ENCODE measurements at places on chromosomes 2 and 18. TPM values are rescaled to one million over a fixed set of nuclear protein-coding genes. Genes with fewer than 3 reads are reported as not detected.

The SNORC gene
- 0.55 TPM for total RNA-seq

The CDH19 gene
- 11.3 TPM for total RNA-seq

The BBS5 gene
- total RNA-seq = 5.8 TPM

The NEU4 gene
- 415 TPM for total RNA-seq

The C2orf72 gene
- total RNA-seq = 8.1 TPM

The GPR35 gene
- 21.9 TPM for total RNA-seq

GRCh38 chr2:15932394-15933183 is 7.8 kb upstream of the MYCN start:
- H3K36me3 ChIP-seq = no peaks in the 10 kb centered on the region
- no peaks in the 10 kb centered on the region for H3K4me1 ChIP-seq
- H3K27ac ChIP-seq = no peak overlapping the region
- no peak overlapping the region for H3K4me3 ChIP-seq
- H3K27me3 ChIP-seq = peaks cover 5% of the 10 kb centered on the region
- no peak for DNase-seq

GRCh38 chr2:11344956-11345677 is 681 bp upstream of the ROCK2 start:
- peak overlapping the region; percentile 96 for H3K27ac ChIP-seq
- peak; percentile 51 for DNase-seq
- no peaks in the 10 kb centered on the region for H3K36me3 ChIP-seq

DNA sequence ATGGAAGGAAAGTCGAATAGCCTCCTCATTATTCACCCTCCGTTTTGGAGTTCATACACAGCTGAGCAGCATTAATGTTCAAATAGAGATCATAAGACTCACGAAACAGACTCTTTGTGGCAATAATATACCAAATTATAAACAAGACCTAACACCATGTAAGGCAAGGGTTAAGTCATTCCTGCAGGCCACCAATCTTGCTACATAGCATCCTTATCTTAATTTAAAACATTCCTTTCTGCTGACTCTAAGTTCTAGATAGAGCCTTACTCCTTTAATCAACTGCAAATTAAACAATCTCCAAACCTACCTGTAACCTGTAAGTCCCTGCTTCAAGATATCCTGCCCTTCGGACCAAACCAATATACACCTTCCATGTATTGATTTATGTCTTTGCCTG is 178.0 kb downstream of the PDE11A start:
- H3K4me3 ChIP-seq = no peak overlapping the region
- peak; percentile 27 for DNase-seq
- peak overlapping the region; percentile 28 for H3K27ac ChIP-seq
- no peaks in the 10 kb centered on the region for H3K27me3 ChIP-seq
- no peaks in the 10 kb centered on the region for H3K36me3 ChIP-seq

GRCh38 chr18:59276047-59276446 is 2.8 kb upstream of the RAX start:
- DNase-seq = no peak
- H3K4me3 ChIP-seq = no peak overlapping the region
- no peaks in the 10 kb centered on the region for H3K36me3 ChIP-seq
- H3K27me3 ChIP-seq = peaks cover 72% of the 10 kb centered on the region

DNA sequence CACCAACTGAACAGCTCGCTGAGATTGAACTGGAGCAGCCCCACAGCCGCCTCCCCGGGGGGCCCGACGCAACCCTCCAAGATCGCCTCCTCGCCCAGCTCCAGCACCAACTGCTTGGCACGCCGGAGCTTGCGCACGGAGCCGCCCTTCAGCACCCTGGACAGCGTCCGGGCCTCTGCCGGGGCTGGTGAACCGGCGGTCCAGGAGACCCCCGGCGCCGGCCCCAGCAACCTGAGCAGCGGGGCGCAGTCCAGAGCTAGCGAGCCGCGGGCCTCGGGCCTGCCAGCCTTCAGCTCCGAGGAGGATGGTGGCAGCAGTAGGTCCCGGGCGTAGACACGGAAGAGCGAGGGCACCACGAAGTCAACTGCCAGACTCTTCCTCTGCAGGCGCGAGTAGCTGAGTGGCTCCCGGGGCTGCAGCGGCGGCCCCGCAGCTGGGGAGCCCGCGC is 1.2 kb downstream of the ALK start:
- peak overlapping the region; percentile 40 for H3K4me3 ChIP-seq
- no peaks in the 10 kb centered on the region for H3K36me3 ChIP-seq
- H3K27ac ChIP-seq = no peak overlapping the region
- peaks cover 9% of the 10 kb centered on the region for H3K27me3 ChIP-seq
- peaks cover 28% of the 10 kb centered on the region for H3K4me1 ChIP-seq

- no peak overlapping the region for H3K27ac ChIP-seq
- H3K4me3 ChIP-seq = no peak overlapping the region
- H3K27me3 ChIP-seq = no peaks in the 10 kb centered on the region
- H3K4me1 ChIP-seq = no peaks in the 10 kb centered on the region
- no peak for DNase-seq
Measured at GRCh38 chr2:135409436-135409835, 121.6 kb downstream of the ZRANB3 start.

DNA sequence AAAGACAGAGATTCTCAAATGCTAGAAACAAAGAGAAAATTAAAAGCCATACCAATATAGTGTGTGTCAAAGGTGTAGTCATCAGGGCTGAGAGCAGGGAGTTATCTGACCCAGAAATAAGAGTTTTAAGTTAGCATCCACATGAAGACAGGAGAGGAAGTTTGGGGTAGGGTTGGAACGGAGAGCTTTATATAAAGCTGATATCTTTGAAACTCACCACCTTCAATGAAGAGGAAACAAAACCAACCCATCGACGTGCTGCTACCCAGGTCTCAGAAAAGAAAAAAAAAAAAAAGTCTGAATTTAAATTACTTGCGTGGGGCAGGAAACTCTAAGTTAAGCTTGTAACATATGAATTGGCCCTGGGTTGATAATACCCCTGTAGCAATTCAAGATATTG is 42.4 kb downstream of the ARL4C start:
- no peak for DNase-seq
- no peaks in the 10 kb centered on the region for H3K27me3 ChIP-seq
- no peaks in the 10 kb centered on the region for H3K36me3 ChIP-seq
- H3K4me3 ChIP-seq = no peak overlapping the region
- H3K4me1 ChIP-seq = peaks cover 19% of the 10 kb centered on the region

DNA sequence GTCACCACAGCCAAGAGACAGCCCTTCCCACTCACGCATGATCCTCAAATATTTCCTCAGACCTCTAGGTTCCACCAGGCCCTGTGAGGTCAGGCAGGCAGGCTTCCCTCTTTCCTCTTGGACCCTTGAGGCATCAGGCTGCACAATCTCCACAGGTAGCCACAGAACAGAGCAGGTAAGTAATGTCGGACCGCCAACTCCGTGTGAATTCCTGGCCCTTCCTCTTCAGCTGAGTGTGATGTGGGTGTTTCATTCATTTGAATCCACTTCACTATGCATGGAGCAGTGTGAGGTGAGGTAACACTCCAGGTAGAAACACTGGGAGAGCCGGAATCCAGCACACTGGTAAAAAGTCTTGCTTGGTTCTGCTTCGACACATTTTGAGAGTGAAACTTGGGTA is 44.0 kb downstream of the MRPL35 start:
- H3K27ac ChIP-seq = peak overlapping the region; percentile 61
- DNase-seq = no peak
- no peaks in the 10 kb centered on the region for H3K27me3 ChIP-seq
- no peak overlapping the region for H3K4me3 ChIP-seq
- peaks cover 34% of the 10 kb centered on the region for H3K4me1 ChIP-seq

DNA sequence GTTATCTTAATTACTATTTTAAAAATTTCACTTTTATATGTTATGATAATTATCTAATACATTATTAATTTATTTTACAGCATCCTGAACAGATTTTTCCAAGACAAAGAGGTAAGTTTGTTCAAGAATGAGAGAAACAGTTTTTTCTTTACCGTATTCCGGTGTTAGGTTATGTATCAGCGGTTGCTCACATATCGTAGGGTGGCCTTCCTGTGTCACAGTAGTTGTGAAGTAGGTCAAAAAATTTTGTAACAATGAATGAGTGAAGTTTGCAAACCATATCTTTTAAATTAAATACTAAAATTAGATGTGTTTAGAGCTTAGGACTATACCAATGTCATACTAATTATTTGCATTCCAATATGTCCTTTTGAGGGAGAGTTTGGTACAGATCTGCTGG is 33.5 kb downstream of the MRPS9 start:
- H3K27ac ChIP-seq = no peak overlapping the region
- no peaks in the 10 kb centered on the region for H3K4me1 ChIP-seq
- H3K4me3 ChIP-seq = no peak overlapping the region
- no peaks in the 10 kb centered on the region for H3K36me3 ChIP-seq

GRCh38 chr2:15797939-15798281 is 142.4 kb upstream of the MYCN start:
- no peaks in the 10 kb centered on the region for H3K4me1 ChIP-seq
- H3K4me3 ChIP-seq = no peak overlapping the region
- no peaks in the 10 kb centered on the region for H3K36me3 ChIP-seq
- peaks cover 20% of the 10 kb centered on the region for H3K27me3 ChIP-seq
- no peak for DNase-seq
- no peak overlapping the region for H3K27ac ChIP-seq

DNA sequence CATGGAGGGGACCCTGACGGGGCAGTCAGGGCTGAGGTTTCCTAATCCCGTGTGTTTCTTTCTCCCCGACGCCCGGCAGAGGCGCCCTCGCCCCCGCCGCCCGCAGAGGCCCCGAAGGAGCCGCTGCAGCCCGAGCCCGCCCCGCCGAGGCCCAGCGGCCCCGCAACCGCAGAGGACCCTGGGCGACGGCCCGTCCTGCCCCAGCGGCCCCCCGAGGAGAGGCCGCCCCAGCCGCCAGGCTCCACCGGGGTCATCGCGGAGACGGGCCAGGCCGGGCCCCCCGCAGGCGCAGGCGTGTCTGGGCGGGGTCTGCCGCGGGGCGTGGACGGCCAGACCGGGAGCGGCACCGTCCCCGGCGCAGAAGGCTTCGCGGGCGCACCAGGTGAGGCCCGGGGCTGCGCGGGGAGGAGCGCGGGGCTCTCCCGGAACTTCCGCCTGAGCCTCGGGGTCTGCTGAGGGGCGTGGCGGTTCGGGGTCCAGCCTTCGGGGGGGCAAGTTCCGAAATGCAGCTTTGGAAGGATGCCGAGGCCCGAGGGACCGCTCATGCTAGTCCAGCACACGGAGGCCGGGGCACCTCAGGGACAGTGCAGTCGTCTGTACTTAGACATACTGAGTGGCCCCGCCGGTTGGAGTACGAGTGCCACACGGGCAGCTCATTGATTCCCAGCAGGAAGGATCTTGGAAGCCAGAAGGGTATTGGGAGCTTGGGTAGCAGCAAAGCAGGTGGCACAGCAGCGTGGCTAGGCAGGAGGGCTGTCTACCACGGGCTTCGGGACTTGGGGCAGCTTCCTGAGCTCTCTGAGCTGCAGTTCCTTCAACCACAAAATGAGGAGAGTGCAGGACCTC is 60.1 kb downstream of the EMILIN2 start:
- peaks cover 33% of the 10 kb centered on the region for H3K36me3 ChIP-seq
- H3K4me1 ChIP-seq = peaks cover 14% of the 10 kb centered on the region
- peak overlapping the region; percentile 65 for H3K4me3 ChIP-seq
- peaks cover 21% of the 10 kb centered on the region for H3K27me3 ChIP-seq
- peak overlapping the region; percentile 76 for H3K27ac ChIP-seq
- DNase-seq = peak; percentile 77

- no peaks in the 10 kb centered on the region for H3K4me1 ChIP-seq
- no peaks in the 10 kb centered on the region for H3K36me3 ChIP-seq
- H3K27ac ChIP-seq = no peak overlapping the region
- no peaks in the 10 kb centered on the region for H3K27me3 ChIP-seq
Measured at GRCh38 chr2:208906330-208906729, 499.7 kb downstream of the PTH2R start.

GRCh38 chr2:238785528-238785860 is 62.4 kb upstream of the TWIST2 start:
- H3K4me1 ChIP-seq = no peaks in the 10 kb centered on the region
- no peaks in the 10 kb centered on the region for H3K36me3 ChIP-seq
- no peaks in the 10 kb centered on the region for H3K27me3 ChIP-seq
- peak overlapping the region; percentile 23 for H3K27ac ChIP-seq

- H3K27ac ChIP-seq = no peak overlapping the region
- no peaks in the 10 kb centered on the region for H3K27me3 ChIP-seq
- no peak overlapping the region for H3K4me3 ChIP-seq
- peaks cover 50% of the 10 kb centered on the region for H3K36me3 ChIP-seq
- no peak for DNase-seq
Measured at GRCh38 chr18:62102221-62102620, 84.6 kb downstream of the PIGN start.

- no peaks in the 10 kb centered on the region for H3K36me3 ChIP-seq
- no peak for DNase-seq
- peak overlapping the region; percentile 97 for H3K4me3 ChIP-seq
- no peaks in the 10 kb centered on the region for H3K27me3 ChIP-seq
Measured at GRCh38 chr2:39121523-39122063, 742 bp upstream of the SOS1 start.

DNA sequence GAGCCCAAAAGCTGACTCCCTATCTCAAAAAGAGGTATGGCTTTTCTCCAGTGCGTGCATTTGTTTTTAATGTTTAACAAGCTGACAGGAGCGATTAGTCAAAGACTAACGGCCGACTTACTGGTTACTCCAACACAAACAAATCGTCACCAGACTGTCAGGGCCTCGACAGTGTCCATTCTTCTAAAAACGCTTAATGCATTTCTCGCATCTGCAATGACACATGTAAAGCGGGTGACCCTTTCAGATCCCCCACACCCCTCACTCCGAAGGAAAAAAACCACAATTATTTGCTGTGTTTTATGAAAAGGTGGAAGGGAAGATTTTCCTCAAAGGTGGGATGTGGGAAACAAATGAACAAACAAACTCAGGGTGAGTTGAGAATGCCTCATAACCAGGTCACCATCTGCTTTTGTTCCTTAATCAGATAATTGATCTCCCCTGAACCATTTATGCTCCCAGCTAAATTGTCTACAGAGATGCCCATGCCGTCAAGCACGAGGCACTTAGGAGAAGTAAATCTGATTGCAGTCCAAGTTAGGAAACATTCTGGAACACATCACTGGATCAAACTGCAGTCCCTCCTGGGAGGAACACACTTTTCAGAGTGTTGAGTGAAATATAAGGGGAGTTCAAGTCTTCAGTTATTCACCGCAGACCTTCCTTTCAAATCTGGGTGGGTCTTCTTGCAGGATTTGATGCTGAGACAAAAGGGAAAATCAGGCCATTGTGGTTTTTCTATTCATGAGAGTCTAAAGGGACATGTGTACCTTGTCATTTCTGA is 340.8 kb downstream of the CMPK2 start:
- H3K4me1 ChIP-seq = peaks cover 4% of the 10 kb centered on the region
- H3K27ac ChIP-seq = no peak overlapping the region
- DNase-seq = peak; percentile 65
- H3K27me3 ChIP-seq = no peaks in the 10 kb centered on the region
- no peak overlapping the region for H3K4me3 ChIP-seq

DNA sequence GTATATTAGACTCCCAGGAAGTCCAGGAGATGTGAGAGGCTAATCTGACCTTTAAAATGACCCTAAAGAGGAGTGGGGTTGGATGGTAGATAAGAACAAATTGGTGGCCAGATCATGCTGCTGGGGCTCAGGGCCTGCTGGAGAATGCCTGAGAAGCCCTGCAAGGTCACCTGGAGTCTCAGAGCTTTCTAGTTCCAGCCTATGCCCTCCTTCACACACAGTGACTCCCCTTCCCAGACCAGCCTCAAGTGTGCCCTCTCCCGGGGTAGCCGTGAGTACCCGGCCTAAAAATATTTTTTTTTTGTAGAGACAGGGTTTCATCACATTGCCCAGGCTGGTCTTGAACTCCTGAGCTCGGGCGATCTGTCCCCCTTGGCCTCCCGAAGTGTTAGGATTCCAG is 44.2 kb upstream of the FZD5 start:
- no peak overlapping the region for H3K4me3 ChIP-seq
- H3K27ac ChIP-seq = no peak overlapping the region
- H3K27me3 ChIP-seq = no peaks in the 10 kb centered on the region
- no peaks in the 10 kb centered on the region for H3K36me3 ChIP-seq
- peaks cover 14% of the 10 kb centered on the region for H3K4me1 ChIP-seq
- no peak for DNase-seq

- H3K27ac ChIP-seq = peak overlapping the region; percentile 100
- no peaks in the 10 kb centered on the region for H3K27me3 ChIP-seq
- peak; percentile 91 for DNase-seq
- peak overlapping the region; percentile 73 for H3K4me3 ChIP-seq
Measured at GRCh38 chr2:156334496-156335478, 2.3 kb upstream of the NR4A2 start.

Measured in stomach (tissue), 19 donors.